ENCODE measurements at places on chromosomes 2 and 18. TPM values are rescaled to one million over a fixed set of nuclear protein-coding genes. Genes with fewer than 3 reads are reported as not detected.
A peak's percentile ranks its signal among the peaks of the same experiment; 100 is the strongest.

METAP1D gene
- 3.6 TPM for total RNA-seq

PROKR1 gene
- total RNA-seq = 0.38 TPM

AFTPH gene
- 13.1 TPM for total RNA-seq

TRIM43 gene
- not detected for total RNA-seq

TTN gene
- total RNA-seq = 3.8 TPM

KIAA1328 gene
- 9.2 TPM for total RNA-seq

GRCh38 chr2:54589340-54590215 is 133.5 kb downstream of the SPTBN1 start:
- DNase-seq = peak; percentile 54

- DNase-seq = no peak
These were observed 9.4 kb upstream of the SIX3 start for GRCh38 chr2:44932079-44932478.

DNA sequence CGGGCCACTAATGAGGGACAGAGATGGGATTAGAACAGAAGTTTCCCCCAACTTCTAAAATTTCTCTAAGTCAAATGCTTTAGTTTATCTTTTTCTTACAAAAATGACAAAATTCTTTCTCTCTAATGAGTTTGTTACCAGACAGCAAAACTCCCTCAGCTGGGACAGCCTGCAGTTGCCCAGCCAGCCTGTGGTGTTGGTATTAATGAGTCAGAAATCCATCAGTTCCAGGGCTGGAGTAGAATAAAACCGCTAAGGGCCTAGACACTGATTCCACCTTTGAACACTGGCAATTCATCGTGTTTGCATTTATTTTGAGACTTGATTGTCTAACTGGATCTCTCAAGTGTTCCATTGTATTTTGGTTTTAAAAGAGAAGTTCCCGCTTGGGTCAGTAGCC is 38.3 kb upstream of the SMAD2 start:
- no peak for DNase-seq

- no peak for DNase-seq
These were observed 30.6 kb downstream of the SDC1 start for GRCh38 chr2:20194097-20195015.

GRCh38 chr18:5619376-5619775 is 75.6 kb upstream of the EPB41L3 start:
- no peak for DNase-seq

GRCh38 chr2:98869870-98870269 is 66.2 kb downstream of the CRACDL start:
- no peak for DNase-seq

- no peak for DNase-seq
These were observed 124.8 kb downstream of the PXDN start for GRCh38 chr2:1619556-1619955.

DNA sequence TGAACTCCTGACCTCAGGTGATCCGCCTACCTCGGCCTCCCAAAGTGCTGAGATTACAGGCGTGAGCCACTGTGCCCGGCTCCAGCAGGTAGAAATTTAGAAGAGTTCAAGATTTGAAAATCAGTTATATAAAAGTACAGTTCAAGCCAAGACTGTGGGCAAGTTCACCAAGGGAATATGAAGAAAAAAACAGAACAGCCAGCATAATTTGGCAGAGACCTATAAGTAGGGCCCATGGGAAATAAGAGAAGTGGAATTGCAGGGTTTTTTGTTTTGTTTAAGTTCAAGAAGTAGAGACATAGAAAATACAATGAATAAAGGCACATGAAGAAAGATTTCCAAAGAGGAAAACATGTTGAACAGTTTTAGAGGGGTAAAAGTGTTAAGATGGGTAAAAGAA is 57.9 kb downstream of the BAZ2B start:
- no peak for DNase-seq

DNA sequence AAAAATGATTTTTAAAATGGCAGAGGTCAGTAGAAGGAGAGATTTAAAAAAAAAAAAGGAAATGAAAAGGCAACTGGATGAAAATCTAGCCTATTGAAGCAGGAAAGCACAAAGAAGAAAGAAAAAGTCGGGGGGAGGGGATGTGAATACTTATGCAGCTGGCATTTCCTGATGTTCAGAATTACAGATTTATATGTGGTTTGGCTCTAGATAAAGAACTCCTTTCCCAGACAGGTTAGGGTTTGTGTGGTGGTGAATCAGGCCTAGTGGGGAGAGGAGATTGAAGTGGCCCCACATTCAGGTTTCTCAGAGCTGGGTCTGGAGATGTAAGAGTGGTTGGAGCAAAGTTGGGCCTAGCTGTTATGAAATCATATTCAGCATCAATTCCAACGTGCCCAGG is 394.4 kb downstream of the FIGN start:
- DNase-seq = no peak

DNA sequence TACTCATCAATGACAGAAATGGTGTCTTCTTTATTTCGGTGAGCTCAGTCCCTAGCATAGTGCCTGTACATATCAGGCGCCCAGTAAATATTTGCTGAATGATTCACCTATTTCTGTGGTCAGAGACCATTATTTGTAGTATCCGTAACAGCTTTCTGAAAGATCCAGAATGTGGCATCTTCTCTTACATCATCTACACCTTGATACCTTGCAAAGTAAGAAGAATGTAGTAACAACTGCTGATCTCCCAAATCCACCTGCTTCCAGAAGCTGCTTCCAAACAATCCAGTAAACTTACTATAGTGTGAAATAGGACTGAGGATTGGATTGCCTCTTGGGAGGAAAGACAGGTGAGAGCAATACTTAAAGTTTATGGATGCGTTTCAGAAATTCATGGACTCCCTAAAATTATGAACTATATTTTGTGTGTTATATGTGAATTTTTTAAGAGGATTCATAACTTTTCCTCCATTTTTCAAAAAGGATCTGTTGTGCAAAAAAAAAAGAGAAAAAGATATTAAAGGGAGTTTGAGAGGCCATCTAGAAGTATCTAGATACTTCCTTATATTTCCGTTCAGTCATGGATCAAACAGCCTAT is 945 bp upstream of the ASXL2 start:
- DNase-seq = no peak
